Activated T-cell treated with anti-CD3 and anti-CD28 coated beads, Interleukin-2, amount 50 U/mL, for 72 hours (primary cell): ENCODE measurements at places on chromosomes 6 and 20.

DNA sequence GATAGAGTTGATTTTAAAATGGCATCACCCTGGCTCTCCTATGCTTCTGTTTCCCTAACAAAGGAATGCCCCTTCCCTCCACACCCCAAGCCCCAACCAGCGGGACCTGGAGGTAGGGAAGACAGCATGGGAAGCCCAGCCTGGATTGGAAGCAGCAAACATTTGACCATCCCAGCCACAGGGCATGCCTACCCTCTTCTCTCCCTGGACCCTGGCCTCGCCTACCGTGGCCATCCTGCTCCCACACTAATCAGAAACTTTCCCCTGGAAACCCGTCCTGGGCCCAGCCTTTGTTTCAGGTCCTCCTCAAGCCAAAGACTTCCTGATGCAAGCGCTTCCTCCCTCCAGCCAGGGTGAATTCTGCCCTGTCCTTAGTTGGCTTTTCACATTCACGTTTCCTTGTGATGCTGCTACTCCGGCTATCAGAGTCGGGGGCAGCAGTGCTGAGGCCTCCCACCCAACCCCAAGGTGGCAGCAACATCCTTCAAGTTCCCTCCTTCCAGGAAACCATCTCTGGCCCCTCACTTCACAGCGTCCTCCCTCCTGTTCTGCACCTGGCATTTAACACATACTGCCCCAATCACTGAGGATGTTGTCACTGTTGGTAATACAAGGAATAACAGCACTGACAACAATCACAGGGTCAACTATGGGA lies 18.2 kb upstream of the ANGPT4 start:
- no peak for DNase-seq

GRCh38 chr6:51949526-51949925 lies 137.9 kb downstream of the PKHD1 start:
- no peak for DNase-seq

- DNase-seq = no peak
These were observed 39.0 kb downstream of the DSE start for GRCh38 chr6:116409756-116410155.

GRCh38 chr6:150586850-150587359 lies 12.8 kb upstream of the PLEKHG1 start:
- DNase-seq = no peak

DNA sequence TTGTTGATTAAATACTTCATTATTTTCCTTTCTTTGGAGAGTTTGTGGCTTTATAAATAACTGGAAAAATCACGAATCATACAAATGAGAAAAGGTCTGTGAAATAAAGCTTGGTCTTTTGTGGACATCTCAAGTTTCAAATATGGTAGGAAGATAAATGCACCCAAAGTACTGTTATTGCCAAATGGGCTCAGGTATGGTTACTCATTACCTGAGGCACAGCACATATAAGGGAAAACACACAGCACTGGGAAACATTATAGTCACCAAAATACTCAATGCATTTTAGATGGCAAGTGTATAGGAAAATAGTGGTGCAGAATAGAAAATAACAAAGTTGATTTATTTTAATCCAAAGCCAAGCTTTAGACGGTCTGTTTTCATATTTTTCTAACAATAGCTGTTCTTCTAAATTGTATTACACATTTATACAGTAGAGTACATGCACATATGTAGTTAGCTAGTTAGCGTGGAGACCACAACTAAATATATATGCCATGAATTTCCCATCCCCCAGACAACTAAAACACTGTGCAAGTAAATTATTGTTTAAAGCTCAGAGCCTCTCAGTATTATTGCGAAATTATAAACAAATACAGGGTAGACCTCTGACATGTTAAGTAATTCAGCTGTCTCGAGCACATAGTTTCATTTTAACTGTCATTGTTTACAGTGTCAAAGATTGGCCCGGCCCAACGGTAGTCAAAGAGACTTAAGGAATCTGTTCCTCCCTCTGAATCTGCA lies 336.0 kb downstream of the SYNE1 start:
- DNase-seq = no peak

DNA sequence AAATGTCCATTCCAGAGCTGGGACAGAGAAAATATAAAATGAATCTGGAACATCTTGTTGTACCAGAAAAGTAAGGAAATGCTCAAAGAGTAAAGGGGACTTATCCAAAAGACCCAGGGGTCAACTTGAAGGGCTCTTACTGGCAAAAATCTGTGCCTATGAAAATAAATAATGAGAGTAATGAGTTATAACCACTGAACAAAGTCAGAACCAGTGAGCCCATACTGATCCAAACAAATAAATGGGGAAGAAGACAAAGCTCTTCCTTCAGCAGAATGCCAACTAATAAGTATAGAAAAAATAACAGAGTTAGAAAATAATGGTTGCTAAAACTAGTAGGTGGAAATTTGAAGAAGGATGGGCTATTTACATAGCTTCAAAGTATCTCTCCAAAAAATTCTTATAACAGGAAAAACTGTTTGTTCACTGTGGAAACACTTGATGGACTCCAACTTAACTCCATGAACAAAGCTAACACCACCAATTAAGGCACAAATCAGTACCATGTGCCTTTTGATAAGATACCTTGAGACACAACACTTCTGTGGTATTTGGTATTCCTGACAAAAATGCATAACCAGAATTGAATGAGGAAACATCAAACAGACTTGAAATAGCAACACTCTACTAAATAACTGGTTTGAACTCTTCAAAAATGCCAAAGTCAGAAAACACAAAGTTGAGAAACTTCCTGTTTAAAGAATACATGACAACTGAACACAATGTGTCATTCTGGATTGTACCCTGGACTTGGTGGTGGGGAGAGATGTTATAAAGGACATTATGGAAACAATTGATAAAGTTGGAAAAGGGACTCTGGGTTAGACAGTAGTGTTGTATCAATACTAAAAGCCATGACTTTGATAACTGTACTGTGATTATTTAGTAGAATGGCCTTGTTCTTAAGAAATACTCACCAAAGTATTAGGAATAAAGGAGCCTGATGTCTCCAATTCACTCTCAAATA lies 197.5 kb downstream of the ISM1 start:
- DNase-seq = no peak

GRCh38 chr6:19804205-19805128 lies 32.7 kb upstream of the ID4 start:
- peak; percentile 74 for DNase-seq

DNA sequence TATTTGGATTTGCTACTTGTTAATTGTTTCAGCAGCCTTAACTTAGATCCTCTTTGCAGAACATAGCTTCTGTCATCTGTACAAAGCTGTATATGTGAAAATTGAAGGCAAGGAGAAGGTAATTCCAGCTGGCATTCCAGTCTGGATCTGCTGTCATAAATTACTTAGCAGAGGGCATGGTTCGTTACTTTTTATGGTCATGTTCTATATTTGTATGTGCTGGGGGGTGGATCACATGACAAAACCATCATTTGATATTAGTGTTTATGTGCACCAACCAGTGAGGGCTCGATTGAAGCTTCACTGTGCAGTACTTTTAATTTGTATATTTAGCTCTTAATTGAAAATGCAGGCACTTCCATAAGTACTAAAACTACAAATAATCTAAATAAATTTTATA lies 80.2 kb downstream of the CAP2 start:
- DNase-seq = no peak

GRCh38 chr20:62752671-62753501 lies 43.4 kb upstream of the MRGBP start:
- no peak for DNase-seq

DNA sequence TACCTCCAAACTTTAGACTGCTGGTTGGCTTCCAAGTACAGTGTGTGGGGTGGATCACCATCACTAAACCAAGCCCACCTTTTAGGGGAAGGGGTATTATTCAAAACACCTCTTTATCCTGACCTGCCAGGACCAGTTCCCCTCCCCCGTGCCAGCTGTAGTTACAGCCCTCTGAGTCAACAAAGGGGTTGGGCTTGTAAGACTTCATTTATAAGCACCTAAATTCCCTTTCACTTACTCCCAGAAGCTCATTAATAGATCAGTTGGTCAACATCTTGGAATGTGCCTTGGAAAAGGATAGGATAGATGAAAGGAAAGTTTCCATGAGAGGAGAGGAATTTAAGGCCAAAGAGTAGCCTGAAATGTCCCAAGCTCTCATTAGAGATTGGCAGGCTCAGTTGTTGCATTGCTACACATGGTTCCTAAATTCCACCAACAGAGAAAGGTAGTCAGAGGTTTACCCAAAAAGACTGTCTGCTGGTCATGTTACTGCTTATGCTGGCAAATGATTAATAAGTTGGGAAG lies 59.2 kb downstream of the TNFAIP3 start:
- peak; percentile 42 for DNase-seq

GRCh38 chr6:151012321-151013294 lies 147.1 kb downstream of the MTHFD1L start:
- DNase-seq = no peak

DNA sequence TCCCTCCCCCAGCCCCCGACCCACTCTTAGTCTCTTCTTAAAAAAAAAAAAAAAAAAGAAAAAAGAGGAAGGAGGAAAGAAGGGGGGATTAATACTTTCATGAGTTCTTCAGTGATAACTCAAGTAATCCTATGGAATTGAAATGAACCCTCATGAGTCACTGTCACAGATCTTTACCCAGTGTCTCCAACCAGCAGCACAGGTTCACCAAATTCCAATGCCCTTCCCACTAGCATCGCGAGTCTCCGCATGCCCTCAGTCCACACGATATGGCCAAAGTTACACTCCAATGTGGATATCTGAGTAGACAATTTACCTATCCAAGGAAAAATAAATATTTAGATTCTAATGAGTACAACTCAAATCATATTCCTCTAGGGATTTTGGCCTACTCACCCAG lies 74.5 kb downstream of the MDN1 start:
- DNase-seq = no peak

DNA sequence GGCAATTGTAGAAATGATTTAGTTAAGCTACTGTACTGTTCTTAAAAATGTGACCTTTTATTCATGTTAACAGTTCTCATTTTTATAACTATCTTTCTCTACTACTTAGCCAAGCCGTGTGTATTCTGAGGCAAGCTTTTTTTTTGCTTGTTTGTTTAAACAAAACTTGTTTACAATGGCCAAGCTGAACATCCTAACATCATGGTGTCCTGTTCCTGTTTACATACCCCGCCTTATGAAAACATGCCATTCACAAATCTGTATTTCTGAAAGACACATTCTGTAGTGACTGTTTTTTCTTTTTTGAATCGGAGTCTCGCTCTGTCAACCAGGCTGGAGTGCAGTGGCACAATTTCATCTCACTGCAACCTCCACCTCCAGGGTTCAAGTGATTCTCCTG lies 140.9 kb downstream of the NCOA3 start:
- DNase-seq = no peak

DNA sequence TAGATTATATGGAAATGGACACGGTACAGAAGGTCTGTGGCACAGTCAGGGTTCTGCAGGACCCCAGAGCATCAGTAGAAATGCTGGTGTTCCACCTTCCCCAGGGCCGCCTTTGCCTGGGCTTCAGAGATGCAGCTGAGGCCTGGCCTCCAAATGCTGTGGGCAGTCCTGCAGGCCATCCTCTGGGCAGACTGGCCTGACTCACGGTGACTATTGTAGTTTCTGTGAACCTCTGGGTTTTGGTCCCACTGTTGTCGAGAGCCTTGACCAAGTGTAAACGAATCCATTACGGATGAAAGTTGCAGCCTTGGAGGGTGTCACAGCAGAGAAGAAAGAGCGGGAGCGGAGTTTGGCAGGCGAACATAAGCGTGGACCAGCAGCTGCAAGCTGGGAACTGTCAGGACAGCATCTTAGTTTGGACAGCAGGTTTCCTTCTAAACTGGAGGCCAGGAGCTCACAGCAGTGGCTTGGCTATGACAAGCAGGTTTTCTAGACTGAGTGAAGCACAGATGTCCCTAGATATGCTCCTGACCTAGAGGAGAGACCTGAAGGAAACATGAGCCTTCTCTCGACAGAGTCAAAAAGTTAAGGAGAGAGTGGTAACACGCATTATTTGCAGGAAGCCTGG lies 46.2 kb upstream of the BCLAF1 start:
- no peak for DNase-seq

DNA sequence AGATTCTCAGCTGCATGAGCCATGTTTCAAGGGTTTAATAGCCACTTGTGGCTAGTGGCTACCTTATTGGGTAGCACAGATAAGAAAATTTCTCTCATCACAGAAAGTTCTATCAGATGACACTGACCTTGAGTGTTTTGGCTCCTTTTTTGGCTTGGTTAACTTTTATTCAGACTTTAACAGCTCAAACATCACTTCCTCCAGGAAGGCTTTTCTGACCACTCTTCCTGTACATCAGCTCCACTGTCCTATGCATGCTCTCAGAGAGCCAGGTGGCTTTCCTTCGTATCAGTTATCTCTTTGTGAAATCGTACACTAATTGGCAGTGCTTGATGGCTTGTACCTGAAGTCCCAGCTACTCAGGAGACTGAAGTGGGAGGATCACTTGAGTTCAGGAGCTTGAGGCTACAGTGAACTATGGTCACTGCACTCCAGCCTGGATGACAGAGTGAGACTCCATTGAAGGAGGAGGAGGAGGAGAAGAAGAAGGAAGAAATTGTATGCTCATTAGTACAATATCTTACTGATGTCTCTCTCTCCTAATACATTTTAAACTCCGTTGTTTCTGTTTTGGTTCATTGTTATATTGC lies 10.7 kb downstream of the MAFB start:
- DNase-seq = no peak

DNA sequence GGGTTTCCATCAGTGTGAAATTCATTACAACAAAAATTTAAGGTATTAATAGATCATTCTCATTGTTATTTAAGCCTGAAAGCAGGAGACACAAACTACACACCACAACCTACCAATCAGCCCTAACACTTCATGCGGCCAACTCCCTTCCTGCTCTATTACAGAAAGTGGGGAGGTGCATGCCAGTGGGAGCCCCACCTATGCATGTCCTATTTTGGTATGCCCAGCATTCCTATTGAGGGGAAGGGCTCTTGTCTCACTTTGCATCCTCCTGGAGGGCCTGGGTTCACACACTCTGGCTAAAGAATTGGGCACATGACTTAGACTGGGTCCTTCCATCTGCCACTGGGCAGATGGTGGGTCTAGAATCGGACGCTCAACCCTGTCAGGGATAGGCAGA lies 450.0 kb downstream of the PTPRT start:
- DNase-seq = no peak

DNA sequence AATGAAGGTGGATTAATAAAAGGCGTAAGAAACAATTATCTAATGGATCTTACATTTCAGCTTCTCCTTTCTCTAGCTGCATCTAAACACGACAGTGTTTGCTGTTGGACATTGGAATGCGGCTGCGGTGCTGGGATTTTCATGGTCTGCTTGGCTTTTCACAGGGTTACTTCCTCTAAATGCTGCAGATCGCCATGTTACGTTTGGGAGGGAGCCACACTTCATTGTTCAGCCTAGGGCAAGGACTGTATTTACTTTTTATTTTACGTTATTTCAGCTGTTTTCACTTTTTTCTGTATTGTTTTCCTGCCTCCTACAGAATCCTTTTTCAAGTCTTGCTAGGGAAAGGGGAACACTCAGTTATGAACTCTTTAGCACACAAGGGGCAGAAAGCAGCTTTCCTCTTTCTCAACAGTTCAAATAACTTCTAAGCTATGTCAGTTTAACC lies 97.9 kb upstream of the MTHFD1L start:
- DNase-seq = no peak

- DNase-seq = no peak
These were observed 137.8 kb downstream of the EDN3 start for GRCh38 chr20:59438201-59438600.

GRCh38 chr6:134035823-134036296 lies 16.6 kb downstream of the SLC2A12 start:
- peak; percentile 8 for DNase-seq

- DNase-seq = no peak
These were observed 31.3 kb upstream of the MYLIP start for GRCh38 chr6:16097382-16098171.

GRCh38 chr6:17705428-17705777 lies 1.3 kb downstream of the NUP153 start:
- no peak for DNase-seq
